Inflammatory macrophage (primary cell): ENCODE measurements at places on chromosomes 12 and 14.

- DNase-seq = no peak
Observed at GRCh38 chr12:122672515-122672914, 30.6 kb downstream of the HCAR2 start.

DNA sequence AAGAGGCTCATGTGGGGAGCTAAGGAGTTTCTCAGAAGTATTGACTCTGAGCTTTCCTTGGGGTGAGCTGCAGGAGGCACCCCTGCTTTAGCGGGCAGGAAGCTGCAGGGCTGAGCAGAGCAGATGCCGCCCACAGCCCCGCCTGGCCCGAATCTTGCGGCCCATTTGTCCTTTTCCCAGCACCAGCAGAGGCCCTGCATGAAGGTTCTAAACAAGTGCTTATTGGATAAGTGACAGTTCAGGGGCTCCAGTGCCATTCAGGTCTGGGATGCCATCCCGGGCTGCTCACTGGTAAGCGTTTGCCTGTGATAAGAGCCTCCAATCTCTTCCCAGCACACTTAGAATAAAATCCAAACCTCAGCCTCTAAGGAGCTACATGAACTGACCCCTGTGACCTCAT lies 11.4 kb downstream of the RILPL1 start:
- DNase-seq = no peak

GRCh38 chr14:73136085-73136386 lies 271 bp upstream of the PSEN1 start:
- DNase-seq = no peak

GRCh38 chr12:27554421-27555186 lies 30.6 kb downstream of the PPFIBP1 start:
- no peak for DNase-seq

DNA sequence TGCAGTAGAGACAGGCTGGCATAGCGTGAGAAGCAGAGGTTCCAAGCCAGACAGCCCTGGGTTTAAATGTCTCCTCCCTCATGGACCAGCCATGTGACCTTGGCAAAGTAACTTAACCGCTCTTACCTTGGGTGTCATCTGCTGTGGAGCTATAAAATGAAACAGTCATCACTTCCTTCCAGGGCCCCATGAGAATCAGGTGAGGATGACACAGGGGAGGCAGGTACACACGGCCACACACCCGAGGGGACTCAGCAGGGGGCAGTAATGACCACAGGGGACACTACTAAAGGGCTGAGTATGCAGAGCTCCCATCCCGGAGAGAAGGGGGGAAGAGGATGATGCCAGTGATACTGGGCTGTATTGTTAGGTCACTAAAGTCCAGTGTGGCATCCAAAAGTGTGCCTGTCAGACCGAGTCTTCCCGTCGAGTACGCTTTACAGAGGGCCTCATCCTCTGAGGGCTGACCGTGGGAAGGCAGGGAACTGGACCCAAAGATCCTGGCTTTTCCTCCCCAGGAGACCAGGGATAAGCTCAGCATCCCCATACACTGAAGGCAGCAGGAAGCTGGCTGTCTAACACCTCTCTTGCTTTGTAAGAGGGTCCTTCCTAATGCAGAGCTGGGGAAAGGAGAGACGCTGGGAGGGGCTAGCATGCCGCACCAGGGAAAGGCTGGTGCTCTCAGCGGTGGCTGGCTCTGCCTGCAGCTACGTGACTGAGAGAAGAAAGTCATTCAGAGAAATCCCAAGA lies 94.2 kb downstream of the SINHCAF start:
- DNase-seq = no peak

DNA sequence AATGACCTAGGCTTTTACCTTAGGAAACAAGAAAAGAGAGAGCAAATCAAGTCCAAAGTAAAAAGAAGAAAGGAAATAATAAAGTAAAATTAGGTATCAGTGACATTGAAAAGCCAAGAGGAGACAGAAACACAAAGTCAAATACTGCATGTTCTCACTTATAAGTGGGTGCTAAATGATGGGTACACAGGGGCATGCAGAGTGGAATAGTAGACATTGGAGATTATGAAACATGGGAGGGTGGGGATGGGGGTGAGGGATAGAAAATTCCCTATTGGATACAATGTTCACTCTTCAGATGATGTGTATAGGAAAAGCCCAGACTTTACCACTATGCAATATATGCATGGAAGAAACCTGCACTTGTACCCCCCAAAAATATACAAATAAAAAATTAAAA lies 35.1 kb upstream of the CLMN start:
- DNase-seq = no peak

GRCh38 chr12:105865886-105866285 lies 272.9 kb downstream of the NUAK1 start:
- no peak for DNase-seq

GRCh38 chr14:23047751-23048693 lies 6.0 kb downstream of the PSMB11 start:
- DNase-seq = no peak

DNA sequence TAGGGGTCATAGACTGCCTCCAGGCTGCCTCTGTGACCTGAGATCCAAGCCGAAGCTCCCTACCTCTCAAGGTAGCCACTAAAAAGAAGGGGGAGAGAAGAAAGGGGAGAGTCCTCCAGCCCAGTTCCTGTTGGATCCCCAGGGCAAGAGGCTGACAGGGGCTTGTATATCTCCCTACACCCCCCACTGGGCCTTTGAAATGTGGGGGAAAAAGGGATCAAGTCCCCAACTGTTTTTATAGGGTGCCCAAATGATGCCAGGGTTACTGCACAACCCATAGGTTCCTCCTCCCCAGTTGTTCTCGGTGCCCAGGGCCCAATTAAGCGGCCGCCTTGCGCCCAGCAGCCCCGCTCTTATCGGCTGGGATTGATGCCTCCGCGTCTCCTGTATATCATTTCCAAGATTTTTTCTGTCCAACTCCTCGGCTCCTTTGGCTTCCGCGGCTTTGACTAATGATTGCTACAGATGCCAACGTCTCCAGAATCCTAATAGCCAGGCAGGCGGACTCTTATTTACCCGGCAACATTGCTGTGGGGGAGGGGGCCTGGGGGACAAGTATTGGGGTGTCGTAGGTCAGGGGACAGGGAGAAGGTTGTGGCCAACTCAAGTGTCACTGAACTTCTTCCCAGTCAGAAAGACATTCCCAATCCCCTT lies 7.6 kb upstream of the HOXC4 start:
- DNase-seq = no peak

- DNase-seq = no peak
Observed at GRCh38 chr12:93670104-93670503, 7.1 kb upstream of the CRADD start.

- no peak for DNase-seq
Observed at GRCh38 chr12:67827820-67828383, 161.3 kb upstream of the IFNG-AS1 start.

GRCh38 chr12:105738051-105738450 lies 400.7 kb downstream of the NUAK1 start:
- no peak for DNase-seq

DNA sequence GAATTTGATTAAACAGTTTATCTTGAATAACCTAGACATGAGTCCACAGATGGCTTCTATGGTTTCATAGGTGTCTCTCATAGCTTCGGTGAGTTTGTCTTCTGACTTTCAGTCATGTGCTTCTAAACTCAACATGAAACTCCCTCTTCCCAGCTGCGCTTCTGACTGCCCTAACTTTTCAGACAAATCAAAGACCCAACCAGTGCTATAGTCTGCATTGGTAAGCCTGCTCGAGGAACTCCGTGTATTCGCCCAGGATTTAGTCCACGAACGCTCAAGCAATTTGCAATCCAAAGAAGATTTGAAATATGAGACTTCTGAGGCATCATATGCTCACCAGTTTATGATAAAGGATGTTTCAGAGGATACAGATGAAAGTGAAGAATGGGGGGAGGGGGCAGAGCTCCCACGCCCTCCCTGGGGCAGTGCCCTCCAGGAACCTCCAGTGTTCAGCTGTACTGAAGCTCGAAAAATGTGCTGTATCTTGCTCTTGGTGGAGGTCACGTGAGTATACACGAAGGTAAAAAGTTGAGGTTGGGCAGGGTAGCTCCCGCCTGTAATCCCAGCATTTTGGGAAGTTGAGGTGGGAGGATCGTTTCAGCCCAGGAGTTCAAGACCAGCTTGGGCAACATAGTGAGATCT lies 5.2 kb upstream of the RILPL2 start:
- DNase-seq = no peak

GRCh38 chr12:19801941-19802340 lies 362.6 kb downstream of the AEBP2 start:
- no peak for DNase-seq

DNA sequence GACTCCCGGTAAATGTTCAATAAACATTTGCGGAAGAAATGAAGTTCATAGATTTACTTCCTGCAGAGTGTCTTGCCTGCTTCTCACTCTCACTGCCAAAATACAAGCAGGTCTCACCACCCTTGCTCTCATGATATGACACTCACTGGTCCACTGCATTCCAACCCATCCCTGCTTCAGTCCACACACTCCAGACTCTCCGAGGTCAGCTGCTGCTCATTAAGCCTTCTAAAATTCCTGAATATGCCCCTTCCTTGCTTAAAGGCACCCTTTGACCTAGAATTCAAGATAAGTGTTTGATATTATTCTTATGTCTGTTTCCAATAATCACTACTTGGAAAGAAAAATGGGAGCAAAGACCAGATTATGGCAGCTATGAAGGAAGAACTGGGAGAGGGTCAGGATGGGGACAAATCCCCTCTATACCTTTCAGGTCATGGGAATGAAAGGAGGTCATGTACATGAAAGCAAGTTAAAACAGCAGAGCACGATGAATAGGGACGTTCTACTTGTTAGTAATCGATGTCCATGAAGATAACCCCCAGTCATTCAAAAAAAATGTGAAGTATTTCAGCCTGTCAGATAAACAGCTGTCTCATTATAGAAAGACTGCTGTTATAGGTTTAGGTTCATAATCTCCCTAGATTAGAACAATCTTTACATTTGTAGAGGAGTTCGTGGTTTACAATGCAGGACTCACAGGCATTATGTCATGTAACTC lies 10.5 kb upstream of the NID2 start:
- no peak for DNase-seq
